ENCODE measurements at places on chromosomes 7 and 10. TPM values are rescaled to one million over a fixed set of nuclear protein-coding genes. Genes with fewer than 3 reads are reported as not detected.

RAB19 gene
- 0.33 TPM for total RNA-seq

DNAJC2 gene
- total RNA-seq = 21.9 TPM

ATOH7 gene
- total RNA-seq = not detected

CLRN3 gene
- 0.11 TPM for total RNA-seq

LIPA gene
- total RNA-seq = 55.0 TPM

SLC18A3 gene
- total RNA-seq = not detected

DUS4L gene
- 5.7 TPM for total RNA-seq

CRTAC1 gene
- 2.5 TPM for total RNA-seq

RBM48 gene
- 13.1 TPM for total RNA-seq

CRPPA gene
- 0.86 TPM for total RNA-seq

ZCWPW1 gene
- 0.42 TPM for total RNA-seq

TRIL gene
- total RNA-seq = 0.33 TPM

POLR1F gene
- total RNA-seq = 30.0 TPM
